Muscle of leg (tissue), 16 donors: ENCODE measurements at places on chromosomes 3 and 15. TPM values are rescaled to one million over a fixed set of nuclear protein-coding genes. Genes with fewer than 3 reads are reported as not detected.
A peak's percentile ranks its signal among the peaks of the same experiment; 100 is the strongest.

DNA sequence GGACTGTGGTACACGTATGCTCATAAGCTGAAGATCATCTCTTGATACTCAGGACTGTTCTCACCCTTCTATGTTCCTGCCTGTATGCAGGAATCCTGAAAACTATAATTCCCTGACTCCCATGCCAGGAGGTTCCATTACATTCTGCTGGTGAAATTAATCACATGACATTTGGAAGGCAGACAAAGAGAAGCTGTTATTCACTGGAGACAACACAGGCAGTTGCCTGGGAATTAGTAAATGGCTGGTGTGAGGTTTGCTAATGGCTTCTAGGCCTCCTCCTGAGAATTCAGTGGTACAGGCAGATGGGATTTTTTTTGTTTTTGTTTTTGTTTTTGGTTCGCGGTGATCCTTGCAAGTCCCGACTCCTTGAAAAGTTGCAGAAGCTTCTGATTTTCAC lies 91.4 kb downstream of the CTNNB1 start:
- DNase-seq: peak; percentile 25

- DNase-seq: peak; percentile 90
These were observed 152.5 kb downstream of the MEX3B start for GRCh38 chr15:81893182-81893835.

- no peak for DNase-seq
These were observed 24.8 kb downstream of the SPCS1 start for GRCh38 chr3:52730681-52731080.

DNA sequence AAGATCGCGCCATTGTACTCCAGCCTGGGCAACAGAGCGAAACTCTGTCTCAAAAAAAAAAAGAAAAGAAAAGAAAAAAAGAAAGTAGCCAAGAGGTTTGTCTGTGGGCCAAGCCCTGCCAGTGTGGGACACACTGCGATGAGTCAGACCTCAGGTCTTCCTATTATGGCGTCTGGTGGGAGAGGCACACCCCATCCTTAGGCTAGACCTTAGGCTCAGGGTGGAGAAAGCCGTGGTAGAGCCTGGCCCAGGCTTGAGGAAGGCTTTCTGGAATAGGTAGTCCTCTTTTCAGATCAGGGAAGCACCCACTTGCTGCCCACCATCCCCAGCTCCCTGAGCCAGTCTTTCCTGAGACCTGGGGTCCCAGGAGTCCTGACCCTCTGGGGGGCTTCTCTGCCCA lies 6.0 kb downstream of the HEMK1 start:
- DNase-seq: no peak

DNA sequence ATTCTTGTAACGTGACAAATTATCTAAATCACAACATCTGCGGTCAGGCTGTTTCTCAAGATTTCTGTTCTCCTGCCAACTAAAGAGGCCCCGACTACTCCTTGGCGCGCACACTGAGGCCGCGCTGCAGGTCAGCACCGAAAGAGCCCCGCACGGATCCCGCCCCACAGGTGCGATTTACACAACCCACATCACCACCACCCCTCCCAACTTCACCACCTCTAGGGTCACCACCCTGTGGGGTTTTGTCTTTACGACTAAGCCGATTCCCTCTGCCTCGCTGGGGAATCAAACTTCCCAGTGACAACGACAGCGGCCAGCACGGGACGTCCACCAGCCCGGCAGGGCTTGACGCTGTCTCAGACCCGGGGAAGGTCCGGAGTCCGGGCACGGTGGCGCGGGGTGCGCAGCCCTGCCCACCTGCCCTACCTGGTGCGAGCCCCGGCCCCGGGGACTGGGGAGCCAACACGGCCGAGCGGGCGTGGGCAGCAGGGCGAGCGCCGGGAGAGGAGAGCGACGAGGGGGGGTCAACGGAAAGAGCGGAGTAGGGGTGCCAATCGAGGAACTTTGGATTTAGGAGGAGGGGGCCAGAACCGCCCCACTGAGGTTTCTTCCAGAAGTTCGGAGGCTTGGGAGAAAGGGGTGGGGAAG lies 764 bp downstream of the UACA start:
- DNase-seq: peak; percentile 57

DNA sequence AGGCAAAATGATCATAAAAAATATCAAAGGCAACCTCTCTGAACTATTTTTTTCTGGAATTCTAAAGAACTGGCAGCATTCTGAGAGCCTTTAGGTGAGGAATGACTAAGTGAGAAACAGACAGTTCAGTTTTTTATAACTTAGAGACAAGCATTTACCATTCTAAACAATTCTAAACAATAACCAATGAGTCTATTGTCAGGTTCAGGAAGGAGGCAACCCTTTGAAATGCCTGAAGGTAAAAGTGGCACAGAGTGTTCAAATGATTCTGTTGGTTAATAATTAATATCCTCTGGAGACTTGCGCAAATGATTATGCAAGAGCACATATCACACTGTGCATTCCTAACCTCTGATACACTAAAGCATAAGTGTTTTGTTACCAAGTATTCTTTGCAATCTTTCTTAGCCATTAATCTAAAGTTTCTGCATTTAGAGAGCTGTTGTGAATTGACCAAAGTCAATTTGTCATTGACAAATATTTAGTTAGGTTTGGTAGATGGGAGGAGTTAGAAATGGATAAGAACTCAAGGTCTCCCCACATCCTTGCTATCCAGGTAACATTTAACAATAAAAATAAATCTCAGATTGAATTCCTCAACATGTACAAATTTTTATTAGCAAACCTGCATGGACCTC lies 9.2 kb upstream of the TGFBR2 start:
- no peak for DNase-seq

GRCh38 chr15:45631776-45632175 lies 3.1 kb upstream of the SQOR start:
- no peak for DNase-seq

GRCh38 chr3:49171119-49171774 lies at the start of gene KLHDC8B:
KLHDC8B (plus strand) TSS chr3:49171598; CDS start chr3:49172770, 1,172 bp downstream.
- DNase-seq: peak; percentile 94

DNA sequence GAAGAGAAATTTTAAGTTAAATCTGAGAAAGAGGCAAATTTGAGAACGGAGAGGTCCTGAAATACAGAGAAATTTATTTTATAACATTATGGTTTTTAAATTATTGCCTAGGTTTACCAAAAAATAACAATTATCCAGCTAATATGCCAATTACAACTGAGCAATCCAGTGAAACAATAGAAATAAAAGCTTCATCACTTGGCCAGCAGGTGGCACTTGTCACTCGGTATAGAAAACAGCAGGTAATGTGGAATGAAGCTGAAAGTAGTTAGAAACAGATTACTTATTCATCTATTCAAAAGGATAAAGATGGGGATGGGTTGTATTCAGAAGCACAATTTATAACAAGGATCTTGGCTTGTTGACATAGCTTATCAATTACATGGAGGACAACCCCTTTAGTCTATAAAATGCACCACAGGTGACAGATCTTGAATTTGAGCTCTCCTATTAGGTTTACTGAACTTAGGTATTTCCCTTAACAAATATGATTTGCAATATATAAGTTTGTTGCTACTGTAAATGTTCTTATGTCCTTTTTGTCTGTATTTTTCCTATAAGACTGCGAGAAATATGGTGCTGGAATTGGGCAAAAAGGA lies 70.1 kb upstream of the GUCA1C start:
- peak; percentile 55 for DNase-seq

GRCh38 chr3:107798381-107798780 lies 275.6 kb downstream of the BBX start:
- DNase-seq: no peak

DNA sequence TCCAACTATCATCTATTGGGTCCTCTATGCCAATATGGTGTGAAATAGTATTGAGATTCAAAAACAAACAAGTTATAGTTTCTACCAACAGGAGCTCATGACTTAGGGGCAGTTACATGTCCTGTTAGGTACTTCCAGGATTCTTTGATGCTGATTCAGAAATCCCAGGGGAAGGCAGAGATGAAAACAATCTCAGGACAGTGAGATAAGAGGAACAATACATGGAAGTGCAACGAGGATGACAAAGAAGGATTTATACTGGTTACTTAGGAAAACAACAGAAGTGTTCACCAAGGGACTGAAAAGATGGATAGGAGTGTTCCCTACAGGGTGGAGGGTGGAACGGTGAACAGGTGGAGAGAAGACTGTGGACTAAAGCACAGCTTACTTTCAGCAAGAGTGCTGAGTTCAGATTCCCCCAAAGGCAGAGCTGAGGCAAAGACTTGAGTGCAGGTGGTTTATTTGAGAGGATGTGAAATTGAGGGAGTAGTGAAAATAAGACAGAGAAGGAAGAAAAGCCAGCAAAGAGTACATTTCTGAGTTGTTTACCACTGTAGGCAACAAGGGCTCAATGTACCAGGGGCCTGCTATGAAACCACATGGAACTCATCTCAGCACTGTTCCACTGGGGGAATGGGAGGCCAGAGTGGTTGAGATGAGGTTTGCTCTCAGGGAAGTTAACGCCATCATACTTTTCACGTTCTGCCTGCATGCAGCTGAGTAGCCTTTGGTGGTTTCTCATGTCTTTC lies 68.1 kb downstream of the TRIM69 start:
- DNase-seq: no peak

DNA sequence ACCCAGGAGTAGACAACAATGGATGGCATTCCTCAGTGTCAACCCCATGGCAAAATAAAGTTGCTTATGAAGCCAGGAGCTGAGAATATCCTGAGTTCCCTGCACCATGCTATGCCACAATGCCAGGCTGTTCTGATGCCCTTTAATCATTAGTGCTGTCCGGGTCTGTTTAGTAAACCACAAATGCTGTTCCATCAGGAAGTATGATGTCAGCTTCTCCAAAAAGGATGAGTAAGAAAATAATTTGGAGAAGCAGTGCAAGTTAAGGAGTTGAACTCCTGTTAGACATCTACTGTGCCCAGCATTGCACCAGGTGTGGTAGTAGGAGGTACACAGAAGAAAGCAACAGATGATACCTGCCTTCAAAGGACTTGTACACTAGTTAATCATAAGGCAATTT lies 67.9 kb upstream of the GUCA1C start:
- DNase-seq: no peak

DNA sequence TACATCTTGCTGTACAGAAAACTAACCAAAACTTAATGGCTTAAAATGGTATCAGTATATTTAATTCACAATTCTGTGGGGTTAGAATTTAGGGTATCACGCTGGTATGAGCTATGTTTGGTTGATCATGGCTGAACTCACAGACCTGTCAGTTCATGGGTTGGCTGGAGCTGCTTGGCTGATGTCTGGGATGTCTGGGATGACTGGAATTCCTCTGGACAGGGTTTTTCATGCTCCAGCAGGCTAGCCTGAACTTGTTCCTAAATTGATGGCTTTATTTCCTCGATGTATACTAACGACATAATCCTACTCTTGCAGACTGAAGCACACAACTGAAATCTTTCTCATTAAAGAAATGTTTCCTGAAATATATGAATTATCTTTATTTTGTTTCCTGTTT lies 338.9 kb upstream of the GBE1 start:
- DNase-seq: peak; percentile 43

DNA sequence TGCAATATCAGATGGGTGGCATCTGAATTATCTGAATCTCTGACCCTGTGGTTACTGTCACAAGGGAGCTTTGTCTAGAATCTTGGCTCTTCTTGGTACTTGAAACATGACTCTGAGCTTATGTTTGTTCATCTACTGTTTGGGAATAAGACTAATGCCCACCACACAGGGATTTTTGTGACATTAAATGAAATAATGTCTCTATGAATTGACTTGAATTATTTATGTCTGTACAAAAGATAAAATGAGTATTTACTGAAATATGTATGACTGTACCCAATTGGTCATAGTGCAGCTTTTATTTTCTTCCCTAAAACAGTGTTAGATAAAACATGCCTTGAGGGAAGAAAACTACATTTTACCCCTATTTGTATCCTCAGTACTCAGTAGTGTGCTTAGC lies 87.9 kb upstream of the ZPLD1 start:
- no peak for DNase-seq

DNA sequence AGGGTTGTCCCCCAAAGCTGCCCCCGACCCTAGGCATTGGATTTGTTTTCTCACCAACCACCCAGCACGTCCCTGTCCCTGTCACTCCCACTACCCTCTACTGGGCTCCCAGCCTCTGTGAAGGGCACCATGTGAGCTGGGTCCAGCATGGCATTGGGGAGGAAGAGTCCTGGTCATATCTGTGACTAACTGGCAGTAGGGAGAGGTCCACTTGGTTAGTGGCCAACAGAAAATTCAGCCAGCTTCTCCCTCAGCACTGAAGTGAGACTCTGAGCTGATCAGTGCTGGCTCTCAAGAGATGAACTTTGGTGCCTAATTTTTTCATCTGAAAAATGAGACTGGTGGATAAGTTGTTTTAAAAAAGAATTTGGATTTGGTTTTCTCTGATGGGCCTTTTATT lies 11.3 kb upstream of the KIF23 start:
- no peak for DNase-seq

The CKMT1B gene
- not detected for polyA plus RNA-seq

The SERPINI1 gene
- 15.0 TPM for polyA plus RNA-seq

The COL6A6 gene
- 124 TPM for polyA plus RNA-seq

The ROPN1B gene
- not detected for polyA plus RNA-seq

The GOLIM4 gene
- polyA plus RNA-seq: 62.2 TPM

The GPR160 gene
- polyA plus RNA-seq: 1.7 TPM

The NUDT16 gene
- 24.2 TPM for polyA plus RNA-seq

The ZNF662 gene
- polyA plus RNA-seq: 12.5 TPM

The GABRB3 gene
- polyA plus RNA-seq: 2.5 TPM
